ENCODE measurements at places on chromosomes 13 and 19.

DNA sequence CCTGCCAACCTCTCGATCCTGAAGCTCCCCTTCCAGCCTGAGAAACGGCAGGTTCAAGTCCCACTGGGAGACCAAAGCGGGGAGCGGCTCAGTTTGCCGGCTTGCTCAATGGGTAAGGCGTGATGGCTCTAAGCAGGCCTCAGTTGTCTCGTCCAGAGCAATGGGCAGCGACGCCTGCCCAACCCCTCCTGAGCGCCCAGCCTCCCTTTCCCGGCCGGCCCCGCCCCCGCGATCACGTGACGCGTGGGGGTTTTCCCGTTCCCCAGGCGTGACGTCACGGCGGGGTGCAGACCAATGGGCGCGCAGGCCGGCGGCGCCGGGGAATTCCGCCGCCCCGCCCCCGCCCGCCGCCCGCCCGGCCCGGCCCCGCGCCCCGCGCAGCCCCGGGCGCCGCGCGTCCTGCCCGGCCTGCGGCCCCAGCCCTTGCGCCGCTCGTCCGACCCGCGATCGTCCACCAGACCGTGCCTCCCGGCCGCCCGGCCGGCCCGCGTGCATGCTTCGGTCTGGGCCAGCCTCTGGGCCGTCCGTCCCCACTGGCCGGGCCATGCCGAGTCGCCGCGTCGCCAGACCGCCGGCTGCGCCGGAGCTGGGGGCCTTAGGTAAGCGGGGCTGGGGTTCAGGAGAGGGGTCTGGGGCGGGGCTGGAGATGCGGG, at the start of gene RELB:
RELB (plus strand) TSS at position 378 of the 653 bp plus-strand sequence; CDS start at position 494, 116 bp downstream.
- H3K27ac ChIP-seq: peak within 1 kb of the TSS; percentile 99
- no peaks in the 10 kb centered on the region for H3K27me3 ChIP-seq
- H3K4me1 ChIP-seq: peaks cover 5% of the 10 kb centered on the region
- peak within 1 kb of the TSS; percentile 91 for H3K4me3 ChIP-seq
- H3K36me3 ChIP-seq: peaks cover 13% of the 10 kb centered on the region

DNA sequence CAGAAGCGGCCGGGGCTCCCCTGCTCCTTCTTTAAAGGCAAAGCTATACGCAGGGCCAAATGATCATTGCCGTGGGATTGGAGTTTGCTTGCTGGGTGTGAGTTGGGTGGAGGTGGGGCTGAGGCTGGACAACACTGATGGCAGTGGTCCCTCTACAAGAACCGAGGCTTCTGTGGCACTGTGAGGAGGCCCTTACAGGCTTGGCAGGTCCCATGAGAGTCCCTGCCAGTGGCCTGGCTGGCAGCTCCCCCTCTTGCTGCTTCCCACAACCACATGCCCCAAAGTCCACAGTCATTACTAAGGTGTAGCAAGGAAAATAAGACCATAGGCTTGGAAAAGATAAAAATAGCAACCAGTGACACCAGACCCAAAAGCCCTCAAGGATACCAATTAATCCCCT, 98.4 kb downstream of the ANKRD10 start:
- no peaks in the 10 kb centered on the region for H3K36me3 ChIP-seq
- H3K27ac ChIP-seq: no peak overlapping the region
- DNase-seq: no peak
- H3K4me3 ChIP-seq: no peak overlapping the region

DNA sequence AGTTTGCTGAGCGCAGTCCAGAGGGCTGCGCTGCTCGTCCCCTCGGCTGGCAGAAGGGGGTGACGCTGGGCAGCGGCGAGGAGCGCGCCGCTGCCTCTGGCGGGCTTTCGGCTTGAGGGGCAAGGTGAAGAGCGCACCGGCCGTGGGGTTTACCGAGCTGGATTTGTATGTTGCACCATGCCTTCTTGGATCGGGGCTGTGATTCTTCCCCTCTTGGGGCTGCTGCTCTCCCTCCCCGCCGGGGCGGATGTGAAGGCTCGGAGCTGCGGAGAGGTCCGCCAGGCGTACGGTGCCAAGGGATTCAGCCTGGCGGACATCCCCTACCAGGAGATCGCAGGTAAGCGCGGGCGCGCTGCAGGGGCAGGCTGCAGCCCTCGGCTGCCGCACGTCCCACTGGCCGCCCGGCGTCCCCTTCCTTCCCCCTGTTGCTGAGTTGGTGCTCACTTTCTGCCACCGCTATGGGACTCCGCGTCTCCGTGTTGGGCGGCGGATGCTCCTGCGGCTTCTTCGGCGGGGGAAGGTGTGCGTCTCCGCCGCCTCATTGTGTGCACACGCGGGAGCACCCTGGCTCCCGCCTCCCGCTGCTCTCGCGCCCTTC, 772 bp downstream of the GPC6 start:
- no peaks in the 10 kb centered on the region for H3K4me1 ChIP-seq
- H3K27ac ChIP-seq: no peak overlapping the region
- no peaks in the 10 kb centered on the region for H3K36me3 ChIP-seq
- no peak for DNase-seq
- peaks cover 44% of the 10 kb centered on the region for H3K27me3 ChIP-seq
- H3K4me3 ChIP-seq: peak overlapping the region; percentile 12

GRCh38 chr13:83878691-83879430, 3.4 kb downstream of the SLITRK1 start:
- peaks cover 46% of the 10 kb centered on the region for H3K27me3 ChIP-seq
- no peak for DNase-seq
- H3K36me3 ChIP-seq: peaks cover 3% of the 10 kb centered on the region
- peak overlapping the region; percentile 9 for H3K27ac ChIP-seq
- H3K4me3 ChIP-seq: peak overlapping the region; percentile 45
- H3K4me1 ChIP-seq: peaks cover 4% of the 10 kb centered on the region

DNA sequence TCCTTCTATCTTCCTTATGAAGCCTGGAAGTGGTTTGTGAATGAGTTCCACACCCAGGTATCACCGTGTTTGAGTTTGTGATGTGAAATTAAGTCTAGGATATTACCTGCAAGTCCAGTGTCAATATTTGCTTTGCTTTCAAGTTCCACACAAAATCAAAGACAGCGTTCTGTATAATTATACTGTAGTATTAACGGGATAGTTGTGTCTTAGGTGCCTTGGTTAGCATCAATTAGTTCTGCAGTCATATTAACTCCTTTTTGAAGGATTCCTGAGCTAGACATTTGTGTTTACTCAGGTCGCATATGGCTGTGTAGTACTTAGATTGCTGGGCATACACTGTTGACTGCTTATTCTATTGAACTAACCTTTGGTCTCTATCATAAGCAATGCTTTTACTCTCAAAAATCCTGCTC, 54.4 kb downstream of the ERCC5 start:
- no peak overlapping the region for H3K27ac ChIP-seq
- DNase-seq: no peak
- H3K27me3 ChIP-seq: peaks cover 11% of the 10 kb centered on the region
- no peak overlapping the region for H3K4me3 ChIP-seq
